Amniotic stem cell (primary cell): ENCODE measurements at places on chromosomes 4 and X.

DNA sequence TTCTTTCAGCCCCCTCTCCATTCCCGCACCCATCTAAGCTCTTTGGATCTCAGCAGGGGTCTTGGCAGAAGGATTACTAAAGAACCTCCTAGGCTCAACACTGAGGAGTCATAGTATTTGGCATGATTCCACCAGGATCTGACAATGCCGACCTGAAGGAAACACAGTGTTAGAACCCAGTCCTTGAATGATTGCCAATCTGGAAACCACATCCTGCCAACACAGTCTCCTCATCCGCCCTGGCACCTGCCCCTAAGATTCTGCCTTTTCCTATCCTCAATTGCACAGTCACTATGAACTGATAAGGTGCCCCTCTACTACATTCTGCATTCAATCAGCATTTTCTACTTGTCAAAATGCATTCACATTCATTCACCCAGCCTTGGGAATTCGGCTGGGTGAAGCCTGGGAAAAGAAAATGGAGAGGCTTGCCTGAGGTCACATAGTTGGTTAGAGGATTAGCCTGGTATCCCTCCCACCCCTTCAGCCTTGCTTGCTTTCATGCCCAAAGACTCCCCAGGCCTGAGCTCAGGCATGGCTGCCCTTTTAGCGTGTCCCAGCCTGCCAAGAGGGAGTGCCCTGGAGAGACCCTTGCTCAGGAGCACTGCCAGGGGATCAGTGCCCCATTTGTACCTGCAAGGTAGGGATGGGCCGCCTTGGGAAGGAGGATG, 2.2 kb upstream of the CLDN2 start:
- no peak for DNase-seq

DNA sequence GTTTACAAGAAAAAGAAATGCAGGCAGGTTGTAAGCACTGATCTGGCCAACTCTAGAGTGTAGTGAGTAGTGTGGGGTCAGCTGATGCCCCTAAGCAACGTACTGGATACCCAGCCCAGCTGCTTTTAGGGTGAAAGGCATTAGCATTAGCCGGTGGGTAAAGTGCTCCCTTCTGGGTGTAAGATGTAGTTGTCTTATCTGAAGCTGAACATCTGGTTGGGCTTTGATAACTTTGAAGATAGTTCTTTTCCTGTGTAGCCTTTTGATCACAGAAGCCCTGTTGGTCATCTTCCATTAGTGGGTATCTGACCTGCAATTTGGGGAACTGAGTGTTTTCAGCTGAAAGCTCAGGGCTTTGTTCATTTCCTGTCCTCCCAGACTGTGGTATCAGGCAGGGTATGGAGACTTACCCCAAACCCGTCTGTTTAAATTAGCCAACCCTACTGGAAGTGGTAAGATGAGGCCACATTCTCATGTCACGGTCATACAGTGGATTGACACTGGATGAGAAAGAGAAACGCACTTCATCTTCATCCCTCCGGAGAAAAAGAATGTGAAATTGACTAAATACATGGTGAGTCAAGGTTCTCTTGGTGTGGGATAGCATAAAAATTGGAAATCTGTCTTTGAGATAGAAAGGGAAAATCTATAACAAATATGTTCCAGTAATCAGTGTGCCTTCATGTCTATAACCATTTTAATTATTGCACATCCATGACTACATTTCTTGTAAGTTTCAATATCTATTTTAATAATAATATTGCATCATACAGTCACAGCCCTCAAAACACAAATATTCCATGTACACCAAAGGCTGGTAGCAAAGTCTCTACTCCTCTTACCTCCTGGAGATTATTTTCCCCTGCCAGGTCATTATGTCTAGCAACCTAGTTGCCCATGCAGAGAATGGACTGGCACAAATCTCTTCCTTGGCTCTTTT, 8.7 kb downstream of the RHOH start:
- DNase-seq: no peak

DNA sequence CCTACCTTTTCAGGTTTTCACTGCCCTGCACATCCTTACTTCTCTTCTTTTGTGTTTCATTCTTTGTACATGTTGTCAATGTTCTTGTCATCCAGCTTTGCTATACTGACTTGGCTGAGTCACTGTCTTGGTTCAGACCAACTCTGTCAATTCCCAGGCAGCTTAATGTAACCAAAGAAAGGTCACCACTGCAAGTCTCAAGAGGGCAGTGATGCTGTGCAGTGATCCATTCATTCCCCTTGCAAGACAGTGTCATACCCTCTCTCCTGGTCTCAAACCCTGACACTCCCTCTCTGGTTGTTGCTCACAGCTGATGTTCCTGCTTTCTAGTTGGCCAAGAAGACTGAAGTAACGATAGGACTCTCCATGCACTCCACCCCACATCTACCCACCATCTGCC, 17.5 kb downstream of the RAB39B start:
- DNase-seq: no peak

GRCh38 chrX:131745942-131746489, 202.1 kb downstream of the OR13H1 start:
- DNase-seq: no peak

GRCh38 chrX:79572566-79572965, 205.4 kb upstream of the ITM2A start:
- no peak for DNase-seq

DNA sequence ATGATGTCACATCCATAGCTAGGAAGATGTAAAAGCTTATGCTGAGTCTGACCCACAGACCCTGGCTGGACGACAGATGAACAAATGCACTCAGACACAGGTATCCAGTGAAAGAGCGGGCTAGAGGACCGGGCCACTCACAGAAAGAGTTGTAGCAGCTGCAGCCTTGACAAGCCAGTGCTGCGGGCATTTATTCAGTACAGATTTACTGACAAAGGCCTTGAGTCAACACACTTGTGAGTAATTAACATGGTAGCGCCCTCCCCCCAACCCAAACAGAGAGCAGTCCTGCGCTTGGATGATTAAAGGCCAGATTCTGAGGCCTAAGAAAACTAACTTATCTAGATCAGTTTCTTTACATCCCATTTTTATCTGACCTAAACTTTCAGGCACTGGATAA, 244.6 kb downstream of the SPANXN4 start:
- DNase-seq: no peak

GRCh38 chr4:135553213-135553612, 1351.6 kb upstream of the PABPC4L start:
- DNase-seq: no peak

- DNase-seq: no peak
Observed at GRCh38 chrX:64536736-64537135, 141.5 kb upstream of the MTMR8 start.

- no peak for DNase-seq
Observed at GRCh38 chrX:17917945-17918577, 57.0 kb upstream of the RAI2 start.

- no peak for DNase-seq
Observed at GRCh38 chr4:48781968-48782367, 1.9 kb upstream of the FRYL start.

- DNase-seq: no peak
Observed at GRCh38 chr4:13137390-13137789, 346.8 kb downstream of the RAB28 start.

GRCh38 chr4:175637762-175638161, 174.3 kb downstream of the GPM6A start:
- DNase-seq: no peak

GRCh38 chr4:29243851-29244250, 1476.3 kb upstream of the PCDH7 start:
- no peak for DNase-seq

- DNase-seq: no peak
Observed at GRCh38 chr4:95548738-95549245, at the start of gene UNC5C. Gene UNC5C, minus strand, starts transcription at chr4:95548973.

- DNase-seq: no peak
Observed at GRCh38 chr4:61773655-61774245, 573.6 kb downstream of the ADGRL3 start.

- no peak for DNase-seq
Observed at GRCh38 chrX:109040057-109040456, 303.7 kb upstream of the IRS4 start.

DNA sequence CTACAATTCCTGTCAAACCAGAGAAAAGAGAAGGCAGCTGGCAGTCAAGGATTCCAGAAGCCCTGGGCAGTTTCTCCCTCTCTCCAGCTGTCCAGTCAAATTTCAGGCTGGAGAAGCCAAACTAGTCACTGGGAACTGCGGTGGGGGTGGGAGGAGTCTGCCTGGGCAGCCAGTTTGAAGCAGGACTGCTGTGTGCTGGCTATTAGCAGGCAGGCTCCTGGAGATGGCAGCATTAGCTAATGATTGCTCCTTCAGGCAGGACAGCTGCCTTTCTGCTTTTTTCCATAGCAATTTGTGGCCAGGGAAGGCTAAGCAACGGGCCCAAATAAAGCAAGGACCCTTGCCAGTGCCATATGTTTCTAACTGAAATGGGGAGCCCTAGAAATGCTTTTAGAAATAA, 44.7 kb upstream of the FGF13 start:
- DNase-seq: no peak

- DNase-seq: no peak
Observed at GRCh38 chr4:89324671-89325070, 17.1 kb upstream of the GPRIN3 start.

DNA sequence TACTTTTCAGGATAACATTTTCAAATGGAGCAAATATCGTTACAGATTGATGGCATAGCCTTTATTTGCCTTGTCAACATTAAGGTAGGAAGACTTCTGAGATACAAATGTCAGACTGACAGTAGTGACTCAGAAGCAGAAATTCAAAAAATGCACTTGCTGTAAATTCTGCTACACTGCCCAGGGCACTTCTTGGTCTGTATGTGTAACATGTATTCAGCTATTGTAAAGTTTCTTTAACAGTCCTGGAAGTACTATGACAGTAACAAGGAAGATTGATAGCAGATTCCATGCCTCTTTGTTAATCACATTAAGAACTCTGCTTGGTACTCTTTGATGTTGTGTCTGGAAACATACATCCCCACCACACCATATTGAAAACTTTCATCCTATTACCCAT, 69.6 kb upstream of the PCDH18 start:
- no peak for DNase-seq
